Coronary artery (tissue), 2 donors: ENCODE measurements at places on chromosomes 5 and 9.

- no peak for DNase-seq
Measured at GRCh38 chr5:65203746-65204145, 278.0 kb downstream of the ADAMTS6 start.

DNA sequence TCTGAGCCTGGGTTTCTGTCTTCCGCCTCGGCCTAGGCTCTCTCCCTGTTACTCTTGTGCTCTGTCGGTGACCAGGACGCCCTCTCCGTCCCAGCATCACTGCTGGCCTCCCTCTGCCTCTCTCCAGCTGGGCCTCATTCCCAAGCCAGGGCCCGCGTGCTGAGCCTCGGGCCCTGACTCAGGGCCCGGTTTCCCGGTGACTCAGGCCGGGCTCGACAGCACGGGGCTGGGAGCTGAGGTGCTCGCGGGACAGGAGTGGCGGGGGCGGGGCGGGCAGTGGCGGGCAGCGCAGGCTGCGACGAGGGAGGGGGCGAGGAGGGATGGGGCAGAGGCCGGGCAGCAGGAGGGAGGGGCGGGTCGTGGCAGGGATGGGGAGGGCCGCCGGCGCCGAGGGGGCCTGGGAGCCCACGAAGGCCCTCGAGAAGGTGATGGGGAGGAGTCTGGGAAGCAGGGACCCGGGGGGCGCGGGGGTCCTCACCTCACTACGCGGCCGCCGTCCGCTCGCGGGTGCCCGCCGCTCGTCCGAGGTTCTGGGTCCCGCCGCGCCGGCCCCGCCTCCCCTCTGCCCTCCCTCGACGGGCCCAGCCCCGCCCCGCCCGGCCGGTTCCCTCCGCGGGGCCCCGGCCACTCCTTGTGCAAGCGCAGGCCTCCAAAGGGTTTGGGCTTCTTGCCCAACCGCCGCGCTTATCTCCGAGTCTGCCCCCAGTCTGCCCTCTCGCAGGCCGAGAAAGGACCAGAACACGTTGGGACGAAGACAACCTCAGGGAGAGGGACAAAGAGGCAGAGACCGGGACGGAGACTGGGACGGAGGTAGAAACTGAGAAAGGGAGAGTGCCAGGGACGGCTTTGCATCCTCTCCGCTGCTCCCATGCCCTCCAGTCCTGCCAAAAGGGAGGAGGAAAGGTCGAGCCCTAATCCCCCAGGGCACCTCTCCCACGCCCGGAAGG is at the start of gene ARAP3:
Gene ARAP3, minus strand, starts transcription at position 536 of the 947 bp plus-strand sequence. CDS start 1,744 bp downstream, outside the sequence.
- peak; percentile 89 for DNase-seq

DNA sequence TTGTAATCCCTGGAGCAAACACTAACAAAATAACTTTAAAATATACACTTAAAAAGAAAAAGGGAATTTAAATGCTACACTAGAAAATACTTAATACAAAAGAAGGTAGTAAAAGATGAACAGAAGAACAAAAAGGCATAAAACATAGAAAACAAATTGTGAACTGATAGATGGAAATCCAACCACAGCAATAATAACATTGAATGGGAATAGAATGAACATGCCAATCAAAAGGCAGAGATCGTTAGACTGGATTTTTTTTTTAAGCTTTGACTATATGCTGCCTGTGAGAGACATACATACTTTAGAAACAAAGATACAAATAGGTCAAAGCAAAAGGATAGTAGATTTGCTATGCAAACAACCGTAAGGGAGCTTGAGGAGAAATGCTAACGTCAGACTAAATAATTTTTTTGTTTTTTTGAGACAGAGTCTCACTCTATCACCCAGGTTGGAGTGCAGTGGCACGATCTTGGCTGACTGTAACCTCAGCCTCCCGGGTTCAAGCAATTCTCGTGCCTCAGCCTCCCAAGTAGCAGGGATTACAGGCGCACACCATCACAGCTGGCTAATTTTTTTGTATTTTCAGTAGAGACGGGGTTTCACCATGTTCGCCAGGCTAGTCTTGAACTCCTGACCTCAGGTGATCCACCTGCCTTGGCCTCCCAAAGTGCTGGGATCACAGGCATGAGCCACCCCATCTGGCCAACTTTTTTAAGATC is 6.5 kb downstream of the ABO start:
- no peak for DNase-seq

DNA sequence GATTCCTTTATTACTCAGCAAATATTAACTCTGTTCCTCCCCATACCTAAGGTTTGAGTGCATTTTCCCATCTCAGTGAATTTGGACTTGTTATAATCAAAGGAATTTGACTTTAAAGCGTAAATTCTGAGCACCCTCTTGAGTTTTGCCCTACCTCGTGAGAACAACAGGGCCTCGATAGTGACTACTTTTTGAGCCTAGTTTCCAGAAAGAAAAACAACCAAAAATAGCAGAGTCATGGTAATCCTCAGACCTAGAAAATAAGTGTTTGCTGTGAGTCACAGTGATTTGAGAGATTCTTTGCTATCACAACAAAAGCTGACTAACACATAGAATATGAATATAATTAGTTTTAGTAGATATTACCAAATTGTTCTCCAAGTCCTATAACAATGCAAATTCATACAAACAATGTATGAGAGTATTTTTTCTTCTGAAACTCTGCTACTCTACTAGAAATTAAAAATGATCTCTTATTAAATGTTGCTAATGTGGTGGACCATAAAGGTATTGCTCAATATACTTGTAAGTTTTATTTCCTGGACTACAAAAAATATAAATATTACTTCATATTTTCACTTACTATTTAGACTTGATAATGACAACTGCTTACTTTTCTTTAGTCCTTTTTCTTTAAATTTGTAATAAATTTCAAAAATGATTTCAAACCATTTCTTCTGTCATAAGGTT is 759.7 kb downstream of the BRINP1 start:
- no peak for DNase-seq

GRCh38 chr5:11609570-11610303 is 294.5 kb downstream of the CTNND2 start:
- no peak for DNase-seq

DNA sequence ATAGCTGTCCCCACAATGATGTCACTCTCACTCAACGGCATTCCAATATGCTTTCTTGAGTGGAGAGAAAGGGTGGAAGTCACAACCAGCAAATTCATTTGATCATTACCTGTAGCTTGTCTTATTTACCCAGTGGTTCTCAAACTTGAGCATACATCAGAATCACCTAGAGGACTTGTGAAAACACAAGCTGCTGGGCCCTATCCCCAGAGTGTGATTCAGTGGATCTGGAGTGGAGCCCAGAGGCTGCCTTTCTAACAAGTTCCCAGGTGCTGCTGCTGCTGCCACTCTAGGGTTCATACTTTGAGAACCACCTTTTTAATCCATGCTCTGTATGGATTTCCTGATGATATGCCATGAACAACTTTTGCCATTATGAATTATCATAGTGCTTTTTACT is 94.7 kb downstream of the KLHL3 start:
- DNase-seq, result no peak

DNA sequence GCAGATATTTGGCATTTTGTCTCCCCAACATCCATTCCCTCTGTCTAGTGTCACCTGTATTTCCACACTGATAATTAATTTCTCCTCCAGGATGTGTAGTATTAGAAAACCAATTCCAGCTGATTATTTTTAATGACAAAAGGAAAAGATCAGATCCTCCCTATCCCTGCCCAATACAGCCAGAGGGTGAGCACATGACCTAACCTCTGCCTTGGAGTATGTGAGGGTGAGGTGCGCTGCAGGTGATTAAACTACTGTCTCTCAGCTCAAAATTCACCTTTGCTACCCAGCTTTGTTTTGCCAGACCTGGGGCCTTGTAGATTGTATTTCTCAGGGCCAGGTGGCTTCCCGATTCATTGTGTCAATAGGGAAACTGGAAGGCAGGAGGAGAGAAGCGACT is 402.1 kb downstream of the PRELID2 start:
- DNase-seq, result no peak

GRCh38 chr9:114621975-114622609 is 11.0 kb downstream of the TMEM268 start:
- no peak for DNase-seq

GRCh38 chr5:81078930-81079329 is 118.8 kb downstream of the RASGRF2 start:
- DNase-seq, result no peak

DNA sequence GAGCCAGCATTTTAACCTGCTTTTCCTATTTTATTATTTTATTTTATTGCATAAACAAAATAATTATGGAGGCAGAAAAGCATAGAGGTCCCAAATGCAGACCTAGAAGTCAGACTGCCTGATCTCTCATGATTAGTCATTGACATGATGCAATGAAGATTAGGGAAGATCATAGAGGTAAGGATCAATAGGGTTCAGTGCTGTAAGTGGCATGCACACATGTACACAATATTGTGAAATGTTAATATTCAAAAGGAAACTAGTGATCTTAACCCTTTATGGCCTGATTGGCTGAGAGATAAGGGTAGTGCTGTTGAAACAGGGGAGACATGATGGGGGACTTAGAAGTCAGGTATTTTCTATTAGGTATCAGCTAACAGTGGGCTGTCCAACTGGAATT is 1.1 kb upstream of the FRRS1L start:
- DNase-seq, result no peak

DNA sequence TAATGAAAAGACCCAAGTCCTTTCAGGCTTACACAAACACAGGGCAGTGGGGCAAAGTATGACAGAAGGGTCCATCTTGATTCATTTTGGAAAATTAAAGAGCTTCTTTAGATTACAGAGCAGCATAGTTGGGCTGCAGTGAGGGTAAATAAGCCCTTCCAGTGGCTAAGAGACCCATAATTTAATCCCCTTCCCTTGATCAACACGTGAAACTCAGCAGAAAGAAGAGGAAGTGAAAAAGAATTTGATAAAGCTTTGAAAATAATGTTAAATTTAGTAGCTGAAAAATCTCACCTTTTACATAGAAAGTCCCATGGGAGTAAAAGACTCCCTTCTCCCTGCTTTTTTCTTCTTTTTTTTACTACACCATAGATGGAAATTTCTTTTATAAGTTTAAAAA is 87.6 kb downstream of the FREM1 start:
- DNase-seq, result no peak

- DNase-seq, result no peak
Measured at GRCh38 chr9:133701321-133701980, 36.7 kb downstream of the SARDH start.

GRCh38 chr9:28086881-28087280 is 513.6 kb upstream of the C9orf72 start:
- DNase-seq, result no peak

DNA sequence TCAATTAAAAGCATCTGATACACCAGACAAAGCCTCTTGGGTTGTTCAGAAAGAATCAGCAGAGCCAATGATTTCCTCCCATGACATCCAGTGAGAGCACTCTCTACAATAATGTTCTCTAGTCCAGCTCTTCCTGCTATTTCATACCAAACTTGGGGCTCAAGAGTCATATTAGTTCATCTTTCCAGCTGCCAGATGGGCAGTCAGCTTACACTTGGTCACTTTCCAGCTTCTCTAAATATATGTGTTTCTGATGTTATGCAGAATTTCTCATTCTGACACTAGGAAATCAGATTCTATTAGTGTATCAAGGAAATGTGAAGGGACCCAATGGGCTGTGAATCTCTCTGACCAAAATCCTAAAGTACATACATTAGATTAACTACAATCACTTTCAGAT is 148.9 kb downstream of the ENC1 start:
- DNase-seq, result no peak

DNA sequence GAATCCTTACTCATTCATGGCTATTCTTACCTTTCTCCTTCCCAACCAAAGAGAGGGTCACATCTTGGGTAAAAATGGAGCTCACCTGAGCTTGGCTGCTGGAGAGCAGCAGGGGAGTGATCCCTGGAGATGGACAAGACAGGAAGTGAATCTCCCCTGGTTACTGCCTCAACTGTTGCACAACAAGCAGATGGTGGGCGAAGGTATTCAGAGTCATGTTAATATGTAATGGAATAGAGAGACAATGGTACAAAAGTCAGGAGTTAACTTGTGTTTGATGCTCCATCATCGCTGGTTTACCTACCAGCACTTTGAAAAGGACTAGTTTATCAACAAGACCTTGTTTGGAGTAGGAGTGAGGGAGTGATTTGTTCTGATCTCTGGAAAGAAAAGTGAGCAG is 13.0 kb upstream of the PLPP1 start:
- DNase-seq, result no peak

DNA sequence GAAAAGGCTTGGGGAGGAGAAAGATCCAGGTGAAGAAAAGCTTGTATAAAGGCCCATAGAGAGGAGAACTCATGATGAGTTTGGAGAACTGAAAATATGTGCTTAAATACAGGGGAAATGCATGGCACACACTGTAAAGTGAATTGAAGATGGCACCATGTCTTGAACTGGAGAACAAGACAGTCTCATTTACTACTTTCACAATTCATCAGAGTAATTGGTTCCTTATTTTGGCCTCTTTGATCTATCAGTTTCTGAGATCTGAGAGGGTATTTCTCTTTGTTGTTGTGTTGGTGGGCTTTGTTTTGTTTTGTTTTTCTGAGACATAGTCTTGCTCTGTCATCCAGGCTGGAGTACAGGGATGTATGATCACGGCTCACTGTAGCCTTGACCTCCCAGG is 98.2 kb downstream of the CEMIP2 start:
- no peak for DNase-seq

DNA sequence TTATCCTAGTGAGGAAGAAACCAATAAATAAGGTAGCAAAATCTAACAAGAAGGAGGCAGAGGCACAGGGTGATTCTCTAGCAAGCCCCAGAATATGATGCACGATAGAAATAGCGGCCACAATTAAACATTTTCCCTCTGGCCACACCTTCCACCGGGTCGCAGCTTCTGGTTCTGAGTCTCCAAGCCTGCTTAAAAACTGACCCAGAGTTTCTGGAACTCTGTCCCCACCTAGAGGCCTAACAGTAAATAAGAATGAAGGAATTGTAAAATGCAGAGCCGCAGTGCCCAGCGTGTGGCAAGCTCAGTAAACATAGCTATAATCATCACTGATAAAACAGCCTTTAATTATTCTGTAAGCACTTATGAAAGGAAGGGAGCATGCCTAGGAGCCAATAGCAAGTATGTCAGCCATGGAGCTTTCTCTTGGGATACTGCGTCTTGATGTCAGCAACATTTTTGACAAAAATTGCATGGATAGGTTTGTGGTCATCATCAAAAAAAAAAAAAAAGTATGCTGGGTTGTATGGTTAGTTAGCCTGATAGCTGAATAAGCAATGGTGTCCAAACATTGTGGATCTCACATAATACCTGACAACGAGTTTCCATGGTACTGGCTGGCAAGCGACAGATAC is 465.5 kb downstream of the DNAH5 start:
- DNase-seq, result no peak

GRCh38 chr9:81819155-81819554 is 109.1 kb upstream of the SPATA31D4 start:
- no peak for DNase-seq

DNA sequence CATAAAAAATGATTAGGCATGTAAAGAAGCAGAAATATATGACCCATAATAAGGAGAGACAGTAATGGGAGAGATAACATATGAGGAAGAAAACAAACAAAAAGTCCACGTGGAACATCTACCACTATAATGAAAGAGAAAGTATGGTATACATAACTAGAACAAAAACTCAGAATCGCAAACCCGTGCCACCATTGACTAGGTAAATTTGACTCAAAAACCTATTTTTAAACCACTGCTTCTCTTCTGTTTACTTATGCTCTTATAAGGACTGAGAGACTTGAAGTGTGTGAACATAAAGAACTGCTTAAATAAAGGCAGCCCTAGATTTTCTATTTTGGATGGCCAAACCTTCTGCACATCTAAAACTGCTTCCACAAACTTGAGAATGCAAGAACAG is 330.7 kb downstream of the CAAP1 start:
- DNase-seq, result no peak

- peak; percentile 77 for DNase-seq
Measured at GRCh38 chr5:64505769-64506566, at the start of gene RGS7BP. RGS7BP (plus strand) TSS chr5:64506015; CDS start chr5:64506625, 610 bp downstream.
